Hematopoietic multipotent progenitor cell treated with erythropoietin and hydrocortisone succinate and interleukin-3 and kit ligand, for 17 days (in vitro differentiated cells): ENCODE measurements at places on chromosomes 5 and 9.

DNA sequence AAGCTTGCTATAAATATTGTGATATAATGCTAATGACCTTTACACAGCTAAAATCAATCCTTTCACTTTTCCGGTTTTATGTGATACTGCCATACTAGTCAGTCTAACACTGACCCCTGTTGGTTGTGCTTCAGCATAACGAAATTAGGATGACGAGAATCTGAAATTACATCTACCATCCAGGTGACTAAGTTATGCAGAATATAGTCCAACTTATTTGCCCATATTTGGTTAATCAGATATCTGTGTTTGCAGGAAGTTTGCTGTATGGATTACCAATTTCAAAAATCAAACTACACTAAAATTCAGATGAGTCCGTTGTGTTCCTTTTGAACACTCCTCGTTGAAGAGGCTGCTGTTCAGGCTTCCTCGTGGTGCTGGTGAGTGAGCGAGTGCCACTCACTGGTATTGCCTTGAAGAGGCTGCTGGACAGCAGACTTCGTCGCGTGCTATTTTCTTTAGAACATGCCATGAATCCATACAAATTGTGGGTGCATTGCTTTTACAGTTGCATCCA, 32.5 kb downstream of the TENT4A start:
- DNase-seq, result peak; percentile 66

GRCh38 chr9:127962278-127962677, 18.5 kb downstream of the EEIG1 start:
- no peak for DNase-seq

GRCh38 chr5:119212676-119213075, 141.8 kb downstream of the DMXL1 start:
- no peak for DNase-seq

GRCh38 chr5:143496943-143497342, 93.5 kb upstream of the NR3C1 start:
- no peak for DNase-seq

- DNase-seq, result no peak
Measured at GRCh38 chr9:86079421-86079831, 19.9 kb downstream of the GOLM1 start.

DNA sequence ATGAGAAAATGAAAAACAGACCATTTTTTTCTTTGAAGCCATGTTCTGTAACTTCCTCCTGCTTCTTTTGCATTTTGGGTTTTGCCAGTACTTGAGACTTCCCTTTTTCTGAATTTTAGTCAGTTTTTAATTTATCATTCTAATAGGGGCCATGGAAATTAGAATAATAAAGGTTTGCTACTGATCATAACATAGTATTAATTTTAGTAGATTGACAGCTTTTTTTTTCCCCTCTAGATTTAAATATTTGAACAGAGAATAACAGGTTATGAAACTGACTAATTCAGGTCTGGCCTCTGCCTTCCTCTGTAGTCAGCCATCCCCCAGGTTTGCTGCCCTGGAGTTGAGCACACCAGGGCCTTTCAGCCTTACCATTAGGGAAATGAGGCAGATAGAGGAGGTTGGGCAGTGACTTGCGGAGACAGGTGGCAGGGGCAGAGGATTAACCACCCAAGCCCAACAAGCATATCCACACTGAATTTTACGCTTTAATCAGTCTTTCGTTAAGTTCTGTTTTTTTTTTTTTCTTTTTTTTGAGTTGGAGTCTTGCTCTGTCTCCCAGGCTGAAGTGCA, 80.1 kb upstream of the TNFAIP8 start:
- no peak for DNase-seq

- DNase-seq, result peak; percentile 65
Measured at GRCh38 chr5:149550594-149551226, 529 bp downstream of the CSNK1A1 start.

GRCh38 chr9:90766731-90767130, 34.9 kb upstream of the SYK start:
- no peak for DNase-seq

- DNase-seq, result no peak
Measured at GRCh38 chr9:4756420-4756819, 15.4 kb upstream of the AK3 start.

DNA sequence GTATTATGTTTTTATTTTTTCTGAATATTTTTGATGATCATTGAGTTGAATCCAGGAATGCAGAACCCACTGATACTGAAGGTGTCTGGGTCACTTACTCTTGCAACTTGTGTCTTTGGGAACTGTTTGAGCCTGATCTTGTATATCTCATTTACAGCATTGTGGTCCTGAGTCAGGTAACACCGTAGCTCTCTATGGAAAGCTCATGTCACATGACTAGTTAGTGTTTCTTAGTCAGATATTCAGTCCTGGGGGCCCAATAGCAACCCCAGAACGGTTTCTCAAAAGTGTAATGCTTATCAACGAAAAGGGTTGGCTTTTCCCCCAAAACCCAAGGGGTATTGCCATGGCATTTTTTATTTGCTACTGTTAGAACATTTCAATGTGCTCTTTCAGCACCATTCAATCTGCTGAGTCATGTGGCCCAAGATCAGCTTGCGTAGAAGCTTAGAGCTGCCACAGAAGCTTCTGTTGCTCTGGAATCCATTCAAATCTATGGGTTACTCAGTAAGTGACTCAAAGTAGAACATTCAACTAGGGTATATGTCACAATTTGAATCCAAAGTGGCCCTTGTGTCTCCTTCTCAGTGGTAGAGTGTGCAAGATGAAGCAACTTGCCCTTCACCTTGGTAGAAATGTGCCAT, 12.1 kb upstream of the PTAR1 start:
- DNase-seq, result no peak

- no peak for DNase-seq
Measured at GRCh38 chr5:174903172-174903732, 178.9 kb downstream of the MSX2 start.

DNA sequence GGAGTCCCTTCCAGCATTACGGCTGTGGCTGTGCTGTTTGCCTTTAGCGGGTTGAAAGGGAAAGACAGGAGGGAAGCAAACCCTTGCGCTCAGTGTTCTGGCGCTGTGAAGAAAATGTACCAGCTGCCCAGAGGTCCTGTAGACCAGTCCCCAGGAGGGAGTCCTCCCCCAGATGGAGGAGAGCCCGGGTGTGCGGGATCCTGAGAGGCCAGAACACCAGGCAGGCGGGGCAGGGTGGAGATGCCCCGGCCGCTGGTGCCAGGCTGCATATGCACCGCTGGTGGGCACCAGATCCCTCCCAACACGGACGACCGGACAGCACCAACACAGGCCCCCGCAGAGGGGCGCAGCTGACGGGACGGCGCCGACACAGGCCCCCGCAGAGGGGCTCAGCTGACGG, 37.2 kb upstream of the SLC9A3 start:
- no peak for DNase-seq

GRCh38 chr9:75996726-75997125, 106.3 kb downstream of the PCSK5 start:
- DNase-seq, result no peak

GRCh38 chr9:133122935-133123611, 2.0 kb upstream of the RALGDS start:
- peak; percentile 39 for DNase-seq

GRCh38 chr9:106146066-106146840, 451.9 kb downstream of the TMEM38B start:
- no peak for DNase-seq

DNA sequence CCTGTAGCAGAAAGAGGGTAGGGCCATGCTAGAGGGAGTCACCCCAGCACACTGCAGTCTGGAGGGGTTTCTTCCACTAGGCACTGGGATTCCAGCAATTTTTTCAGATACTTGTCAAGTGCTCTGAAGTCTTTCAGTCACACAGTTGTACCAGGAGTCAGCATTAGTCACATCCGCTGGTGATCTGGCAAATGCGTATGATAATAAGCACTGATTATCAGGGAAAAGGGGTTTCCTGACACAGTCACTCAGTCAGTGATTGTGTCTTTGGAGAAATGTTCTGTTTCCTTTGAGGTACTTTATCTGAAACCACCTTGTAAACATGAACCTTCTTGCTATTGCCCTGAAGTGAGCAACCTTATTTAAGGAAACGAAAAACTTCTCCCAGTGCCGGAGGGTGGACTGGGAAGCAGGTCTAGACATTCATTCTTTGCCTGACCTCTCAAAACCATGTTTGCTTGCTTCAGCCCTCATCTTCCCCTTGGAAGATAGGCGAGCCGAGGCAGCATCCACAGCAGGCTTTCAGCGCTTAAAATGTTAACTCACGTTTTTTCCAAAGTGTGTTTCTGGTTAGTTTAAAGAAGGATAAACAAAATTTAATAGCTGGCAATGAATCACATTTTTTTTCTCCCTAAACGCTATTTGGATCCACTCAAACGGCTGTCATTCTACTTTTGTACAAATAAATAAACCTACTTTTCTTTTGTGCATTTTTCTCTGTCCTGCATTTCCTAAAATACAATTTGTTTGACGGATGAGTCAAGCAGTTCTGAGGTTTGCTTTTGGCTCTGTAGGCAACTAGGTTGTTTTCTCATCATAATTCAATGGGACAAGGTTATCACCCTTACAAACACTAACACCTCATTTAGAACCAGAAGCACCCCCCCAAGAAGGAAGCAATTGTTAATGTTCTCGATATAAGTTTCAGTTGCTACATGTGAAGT, 77.7 kb downstream of the FOXD1 start:
- no peak for DNase-seq

DNA sequence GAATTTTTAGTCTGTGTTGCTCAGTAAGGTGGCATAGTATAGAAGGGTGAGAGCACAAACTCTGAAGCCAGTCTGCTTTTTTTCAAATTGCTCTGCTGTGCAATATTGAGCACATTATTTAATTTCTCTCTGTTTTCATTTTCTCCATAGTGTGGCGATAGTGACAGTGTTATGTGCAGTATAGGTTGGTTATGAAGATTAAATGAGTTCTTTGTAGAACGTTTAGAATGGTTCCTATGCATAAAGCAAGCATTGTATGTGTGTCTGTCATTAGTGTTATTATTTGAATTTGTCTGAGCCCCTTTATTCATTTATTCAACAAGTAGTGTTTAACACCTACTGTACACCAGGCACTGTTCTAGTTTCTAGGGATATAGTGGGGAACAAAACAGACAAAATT, 9.2 kb downstream of the PRR16 start:
- no peak for DNase-seq

GRCh38 chr5:110854200-110854599, 115.4 kb downstream of the SLC25A46 start:
- DNase-seq, result no peak

- no peak for DNase-seq
Measured at GRCh38 chr9:34282096-34282495, 47.0 kb downstream of the KIF24 start.

DNA sequence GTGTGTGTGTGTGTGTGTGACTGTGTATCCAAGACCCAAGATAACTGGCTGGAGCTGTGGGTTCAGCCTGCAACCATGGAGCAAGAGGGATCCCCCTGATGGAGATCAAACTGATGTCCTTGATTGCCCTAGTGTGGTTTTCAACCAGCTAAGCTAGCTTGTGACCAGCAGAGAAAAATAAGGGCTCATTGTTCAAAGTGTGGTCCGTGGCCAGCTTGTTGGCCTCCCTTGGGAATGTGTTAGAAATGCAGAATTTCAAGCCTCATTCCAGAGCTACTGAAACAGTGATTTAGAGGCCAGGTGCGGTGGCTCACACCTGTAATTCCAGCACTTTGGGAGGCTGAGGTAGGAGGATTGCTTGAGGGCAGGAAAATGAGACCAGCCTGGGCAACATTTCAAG, 79.9 kb downstream of the ACER2 start:
- DNase-seq, result no peak
